ENCODE measurements at places on chromosomes 7 and 10.
A peak's percentile ranks its signal among the peaks of the same experiment; 100 is the strongest.

DNA sequence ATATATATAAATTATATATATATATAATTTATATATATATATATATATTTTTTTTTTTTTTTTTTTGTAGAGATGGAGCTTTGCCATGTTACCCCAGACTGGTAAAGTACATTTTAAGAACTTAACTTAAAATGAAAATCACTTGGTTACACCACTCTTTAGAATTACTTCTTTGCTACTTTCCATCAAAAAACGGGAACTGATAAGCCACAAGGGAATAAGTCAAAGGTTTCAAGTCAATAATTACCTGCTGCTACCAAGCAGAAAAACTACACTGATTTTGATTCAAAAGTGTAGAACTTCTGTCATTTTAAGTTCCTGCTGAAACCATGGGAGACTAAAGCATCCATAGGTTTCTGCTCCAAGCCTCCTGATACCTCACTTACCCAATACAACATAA is 12.2 kb downstream of the PPA1 start:
- DNase-seq, result no peak

- no peak for DNase-seq
These were observed 28.6 kb downstream of the BMPR1A start for GRCh38 chr10:86785037-86785436.

GRCh38 chr7:158351481-158351880 is 236.1 kb downstream of the PTPRN2 start:
- DNase-seq, result no peak

- no peak for DNase-seq
These were observed 700.0 kb upstream of the PCDH15 start for GRCh38 chr10:55500931-55501559.

- DNase-seq, result no peak
These were observed 290.6 kb upstream of the SMIM30 start for GRCh38 chr7:113408999-113409398.

GRCh38 chr7:47300472-47301104 is 281.3 kb downstream of the TNS3 start:
- DNase-seq, result no peak

GRCh38 chr7:77825131-77825530 is 26.6 kb downstream of the PHTF2 start:
- no peak for DNase-seq

GRCh38 chr10:119197921-119198320 is 9.4 kb upstream of the GRK5 start:
- DNase-seq, result no peak

DNA sequence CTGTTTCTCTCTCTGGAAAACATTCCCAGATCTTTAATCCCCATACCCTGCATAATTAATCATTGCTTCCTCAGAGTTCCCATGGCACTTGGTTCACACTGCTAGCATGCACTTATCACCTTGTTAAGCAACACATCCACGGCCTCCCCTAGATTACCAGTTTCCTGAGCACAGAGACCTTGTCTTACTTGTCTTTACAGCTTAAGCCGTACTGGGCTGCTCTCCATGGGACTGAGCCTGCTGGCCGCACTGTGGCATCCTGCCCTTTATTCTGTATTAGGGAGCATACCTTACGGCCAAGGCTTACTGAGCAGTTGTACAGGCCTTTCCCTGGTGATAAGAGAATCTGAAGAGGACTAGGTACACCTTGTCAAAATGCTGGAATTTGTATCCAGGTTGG is 190.2 kb downstream of the REEP3 start:
- DNase-seq, result no peak

- DNase-seq, result no peak
These were observed 1195.4 kb upstream of the LRRN3 start for GRCh38 chr7:109895536-109895935.

DNA sequence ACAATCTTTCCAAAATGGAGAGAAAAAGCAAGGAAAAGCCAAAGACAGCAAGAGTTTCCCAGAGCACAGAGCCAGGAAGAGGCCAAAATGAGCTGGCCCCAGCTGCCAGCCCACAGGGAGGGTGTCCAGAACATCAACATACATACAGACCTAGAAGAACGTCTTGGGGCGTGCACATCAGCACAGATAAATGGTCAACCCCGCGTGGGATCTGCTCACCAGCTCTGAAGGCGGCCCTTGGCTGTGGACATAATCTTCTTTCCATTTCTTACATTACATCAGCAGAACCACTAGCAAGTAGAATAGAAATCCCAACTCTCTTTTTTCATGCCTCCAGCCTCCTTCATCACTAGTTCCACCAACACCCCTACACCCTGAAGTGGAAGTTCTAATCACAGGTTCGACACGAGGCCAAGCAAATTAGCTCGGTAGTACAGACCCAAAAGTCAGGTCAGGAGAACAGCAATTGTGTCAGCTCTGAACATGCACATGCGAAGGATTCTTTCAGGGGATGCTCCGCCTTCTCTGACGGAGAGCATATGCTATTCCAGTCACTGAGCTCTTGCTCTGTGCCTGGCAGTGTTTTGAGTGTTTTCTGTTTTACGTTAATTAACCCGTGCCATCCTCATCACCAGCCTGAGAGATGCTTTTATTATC is 16.4 kb downstream of the SH3PXD2A start:
- no peak for DNase-seq

DNA sequence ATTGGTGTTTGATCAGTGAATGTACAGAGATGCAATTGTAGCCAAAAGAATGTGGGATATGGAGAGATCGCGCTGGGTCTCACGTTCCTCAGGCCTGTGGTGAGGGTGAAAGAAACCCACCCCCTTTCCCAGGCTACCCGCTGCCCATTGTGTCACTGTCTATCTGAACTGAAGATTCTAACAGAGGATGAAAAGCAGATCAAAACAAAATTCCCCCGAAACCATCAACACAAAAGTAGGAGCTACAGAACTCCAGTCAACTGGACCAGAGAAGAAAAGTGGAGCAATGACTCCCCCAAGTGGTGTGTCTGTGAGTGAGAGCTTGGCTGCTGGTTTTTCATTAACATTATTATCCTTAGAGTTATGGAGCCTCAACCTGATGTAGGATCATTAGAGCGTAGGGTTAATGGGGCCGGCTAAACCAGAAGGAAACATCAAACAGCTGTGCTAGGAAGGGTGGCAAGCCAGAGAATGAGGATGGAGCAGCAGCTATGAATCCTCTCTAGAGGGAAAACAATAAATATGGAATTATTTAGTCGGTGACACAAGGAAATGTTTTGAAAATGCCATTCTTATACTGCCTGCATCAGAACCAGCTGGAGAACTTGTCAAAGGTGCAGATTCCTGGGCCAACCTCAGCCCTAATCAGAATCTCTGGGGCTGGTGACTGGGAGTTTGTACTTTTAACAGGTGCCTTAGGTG is 38.3 kb downstream of the AKR1B1 start:
- DNase-seq, result peak; percentile 62

DNA sequence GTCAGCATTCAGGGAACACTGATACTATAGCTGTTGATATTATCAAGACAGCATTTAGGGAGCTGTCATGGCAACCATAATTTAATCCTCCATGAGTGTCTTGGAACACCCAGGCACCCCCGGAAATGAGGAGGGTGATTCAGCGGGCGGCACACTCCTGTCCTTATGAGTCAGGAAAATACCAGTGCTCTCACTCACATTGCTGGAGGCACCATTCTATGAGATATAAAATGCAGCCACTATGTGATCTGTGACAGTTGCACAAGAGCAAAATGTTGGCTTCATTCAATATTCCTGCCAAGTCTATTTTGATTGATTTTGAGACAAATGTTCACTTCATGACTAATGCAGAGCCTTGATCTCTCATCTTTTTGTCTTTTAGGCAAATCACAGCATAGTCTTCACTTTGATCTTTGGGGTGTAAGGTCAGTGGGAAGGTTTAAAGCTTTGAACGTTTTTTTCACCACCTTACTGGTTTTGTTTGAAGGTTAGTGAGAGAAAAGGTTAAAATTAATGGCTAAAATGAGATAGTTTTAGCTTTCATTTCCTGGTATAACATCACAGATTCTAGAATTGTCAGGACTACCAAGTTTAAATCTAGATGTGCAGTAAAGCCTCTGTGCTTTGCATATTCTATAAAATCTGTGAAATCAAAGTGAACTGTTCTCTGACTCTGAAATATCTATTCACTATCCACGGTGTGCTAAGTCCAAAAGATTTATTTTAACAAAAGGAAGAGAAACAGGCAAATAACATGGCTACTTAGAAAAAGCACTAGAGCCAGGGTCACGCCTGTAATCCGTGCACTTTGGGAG is 12.4 kb upstream of the ARHGAP12 start:
- DNase-seq, result no peak

- DNase-seq, result no peak
These were observed 4.9 kb upstream of the FEZF1 start for GRCh38 chr7:122309421-122309820.

DNA sequence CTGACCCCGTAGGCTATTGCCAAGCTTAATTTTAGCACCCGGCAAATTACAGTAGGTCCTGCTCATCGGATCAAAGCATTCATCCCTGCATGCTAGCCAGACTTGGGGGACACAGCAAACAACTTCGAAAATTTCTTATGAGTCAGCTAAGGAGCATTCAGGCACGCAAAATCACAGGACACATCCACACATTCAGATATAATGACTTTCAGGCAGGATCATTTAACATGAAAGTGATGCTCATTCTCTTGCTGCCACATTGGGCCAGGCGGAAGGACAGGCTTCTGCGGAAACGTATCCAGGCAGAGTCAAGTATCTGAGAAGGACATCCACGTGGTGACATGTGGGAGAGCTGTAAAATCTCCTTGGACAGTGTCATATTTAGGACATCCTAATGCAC is 474.0 kb upstream of the NRP1 start:
- DNase-seq, result no peak

DNA sequence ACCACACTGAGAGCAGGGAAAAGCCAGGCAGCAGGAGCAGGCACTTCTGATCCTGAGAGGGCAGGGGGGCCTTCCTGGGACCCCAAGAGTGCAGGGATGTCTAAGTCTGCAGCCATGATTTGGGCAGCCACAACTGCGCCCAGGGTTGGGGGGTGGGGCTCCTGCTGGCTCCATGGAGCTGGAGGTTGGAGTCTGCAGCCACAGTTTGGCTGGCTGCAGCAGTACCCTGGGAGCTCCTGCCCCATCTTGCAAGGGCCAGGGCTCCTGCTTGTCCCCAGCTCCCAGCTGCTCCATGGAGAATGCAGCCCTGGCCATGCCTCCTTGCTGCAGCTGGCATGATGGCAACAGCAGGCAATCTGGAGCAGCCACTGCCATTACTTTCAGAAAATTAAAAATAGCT is 679.7 kb upstream of the LRRTM3 start:
- DNase-seq, result no peak

- no peak for DNase-seq
These were observed 226.4 kb upstream of the KLF14 start for GRCh38 chr7:130960208-130960988.

GRCh38 chr7:451255-452225 is 68.1 kb downstream of the PDGFA start:
- peak; percentile 36 for DNase-seq

GRCh38 chr10:117677890-117678500 is 135.4 kb downstream of the EMX2 start:
- DNase-seq, result no peak

GRCh38 chr10:5434017-5434753 is 21.8 kb downstream of the NET1 start:
- DNase-seq, result peak; percentile 3

DNA sequence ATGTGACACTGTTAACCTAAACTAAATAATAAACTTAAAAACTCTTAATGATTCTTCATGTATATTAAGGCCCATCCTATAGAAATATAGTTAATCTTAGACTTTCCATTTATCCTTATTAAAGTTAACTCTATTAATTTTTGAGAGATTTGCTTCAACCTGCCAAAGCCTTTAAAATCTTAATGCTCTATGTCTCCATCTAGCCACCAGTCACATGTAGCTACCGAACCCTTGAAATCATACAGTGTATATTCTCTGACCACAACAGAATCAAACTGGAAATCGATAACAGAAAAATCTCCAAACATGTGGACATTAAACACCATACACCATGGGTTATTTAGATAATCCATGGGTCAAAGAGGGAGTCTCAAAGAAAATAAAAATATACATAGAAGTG is 51.9 kb downstream of the ASZ1 start:
- DNase-seq, result no peak

DNA sequence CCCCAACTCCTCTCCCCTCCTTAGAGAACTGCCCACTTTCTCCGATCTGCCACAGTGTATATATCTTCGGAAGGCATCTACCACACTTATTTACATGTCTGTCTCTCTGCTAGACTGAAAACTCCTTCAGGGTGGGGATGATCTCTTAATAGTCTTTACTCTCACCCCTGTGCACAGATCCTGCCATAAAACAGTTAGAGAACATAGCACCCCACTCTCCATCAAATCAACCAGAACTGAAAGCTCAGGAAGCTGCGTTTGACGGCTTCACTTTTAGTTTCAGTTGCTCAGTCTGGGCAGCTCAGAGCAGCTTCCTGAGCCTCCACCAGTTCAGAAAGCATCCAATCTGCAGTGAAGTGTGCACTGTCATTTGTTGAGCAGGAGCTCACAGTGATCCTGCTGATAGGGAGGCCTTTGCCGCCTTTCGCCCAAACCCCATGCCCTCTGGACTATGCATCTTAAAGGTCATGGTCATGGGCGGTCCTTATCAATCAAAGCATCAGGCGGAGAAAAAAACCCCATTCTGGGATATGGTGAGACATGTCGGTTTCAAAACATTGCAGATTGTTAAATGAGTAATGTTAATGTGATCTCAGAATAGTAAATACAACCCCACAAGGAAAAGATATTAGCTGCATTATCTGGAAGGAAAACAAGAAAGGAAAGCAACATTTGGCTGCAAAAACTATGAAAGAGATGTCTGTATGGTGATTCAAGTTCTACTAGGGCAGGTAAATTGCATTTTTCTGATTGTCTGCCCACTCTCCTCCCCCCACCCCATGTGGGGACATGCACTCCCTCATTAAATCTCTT is 167.1 kb upstream of the ADO start:
- no peak for DNase-seq

DNA sequence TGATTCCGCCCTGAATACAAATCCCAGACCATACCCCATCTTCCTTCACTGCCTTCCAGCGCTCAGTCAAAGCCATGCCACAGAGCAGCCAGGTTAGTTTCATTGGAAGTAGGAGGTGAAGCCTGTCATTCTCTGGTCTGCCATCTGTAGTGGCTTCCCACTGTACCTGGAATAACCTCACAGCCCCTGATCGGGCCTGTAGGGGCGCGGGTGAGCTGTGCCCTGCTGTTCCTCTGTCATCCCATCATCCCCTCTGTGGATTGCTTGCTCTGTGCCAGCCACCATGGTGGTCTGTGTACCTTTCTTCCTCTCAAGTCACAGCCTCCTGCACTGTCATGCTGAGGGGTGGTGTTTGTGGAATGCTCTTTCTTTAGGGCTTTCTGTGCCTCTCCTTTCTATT is 155.1 kb downstream of the ZNF22 start:
- DNase-seq, result no peak

- DNase-seq, result no peak
These were observed 129.6 kb downstream of the BICC1 start for GRCh38 chr10:58642283-58642682.

DNA sequence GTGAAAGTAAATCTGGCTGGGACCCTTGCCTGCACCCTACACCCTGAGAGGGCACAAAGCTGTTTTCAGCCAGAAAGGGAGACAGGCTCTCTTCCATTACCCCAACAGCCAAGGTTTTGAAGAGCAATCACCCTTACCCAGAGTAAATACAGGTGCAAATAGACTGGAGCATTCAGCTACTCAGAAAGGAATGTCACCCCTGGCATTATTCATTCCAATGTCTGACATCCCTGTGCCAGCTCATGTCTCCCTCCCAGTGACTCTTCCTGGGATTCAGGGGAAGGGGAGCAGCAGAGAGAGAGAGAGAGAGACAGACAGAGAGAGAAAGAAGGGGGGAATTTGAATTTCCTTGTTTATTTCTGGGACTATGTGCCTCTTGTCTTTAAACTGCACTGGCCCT is 611.8 kb downstream of the SORCS3 start:
- no peak for DNase-seq
